Stimulated activated CD8-positive, alpha-beta memory T cell treated with anti-CD3 and anti-CD28 coated beads, Interleukin-4, amount 100 ng/mL, for 1 hour (primary cell): ENCODE measurements at places on chromosomes 7 and 10.

DNA sequence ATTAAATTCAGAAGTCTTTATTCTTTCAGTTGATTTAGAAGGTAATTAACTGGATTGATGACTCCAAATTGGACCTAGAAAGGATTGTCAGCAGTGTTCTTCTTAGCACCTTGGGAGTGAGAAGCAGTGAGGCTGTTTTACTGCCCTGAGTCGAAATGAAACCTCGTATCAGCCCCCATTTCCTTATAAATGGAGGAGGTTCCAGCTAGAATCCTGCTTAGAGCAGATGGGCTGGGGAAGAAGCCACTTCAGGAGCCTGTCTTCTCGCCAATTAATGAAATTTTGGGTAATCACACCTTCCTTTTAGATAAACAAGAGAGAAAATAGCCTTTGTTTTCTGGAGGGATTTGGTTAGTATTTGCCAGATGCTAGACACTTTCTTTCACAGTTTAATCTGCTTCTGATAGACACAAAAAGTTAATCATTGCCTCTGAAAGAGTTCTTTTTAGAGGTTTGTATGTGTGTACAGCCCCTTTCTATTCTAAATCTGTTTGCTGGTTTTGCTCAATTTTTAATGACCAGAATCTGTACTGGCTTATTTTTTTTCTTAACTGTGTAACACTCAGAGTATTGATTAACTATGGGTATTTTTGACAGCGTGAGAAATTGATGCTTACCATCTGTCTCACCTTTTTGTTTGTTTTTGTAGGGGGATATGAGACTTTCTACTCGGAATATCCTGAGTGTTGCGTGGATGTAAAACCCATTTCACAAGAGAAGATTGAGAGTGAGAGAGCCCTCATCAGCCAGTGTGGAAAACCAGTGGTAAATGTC, 4.6 kb downstream of the DUSP5 start:
- no peak for DNase-seq

DNA sequence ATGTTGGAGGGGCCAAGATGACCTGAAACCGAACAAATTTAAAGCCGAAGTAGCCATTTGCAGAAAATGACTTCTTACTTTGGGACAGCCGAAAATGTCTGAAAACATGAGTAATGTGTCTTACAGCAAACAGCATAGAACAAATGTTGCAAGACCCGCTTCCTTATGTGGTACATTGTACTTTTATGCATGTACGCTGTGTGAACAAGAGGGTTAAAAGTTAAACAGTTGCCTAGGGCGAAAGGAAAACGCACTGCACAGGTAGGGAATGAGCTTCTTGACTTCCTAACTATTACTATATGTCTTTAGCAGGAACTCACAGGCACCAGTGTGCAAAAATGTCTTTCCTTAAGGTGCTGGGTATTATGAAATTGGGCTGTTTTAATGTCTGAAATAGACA, 303.5 kb upstream of the MGMT start:
- DNase-seq = no peak

GRCh38 chr10:689452-690371, at the start of gene DIP2C:
TSS of gene DIP2C (minus strand) at chr10:689668. CDS start at chr10:689578, 90 bp downstream.
- no peak for DNase-seq

- DNase-seq = no peak
These were observed 60.3 kb downstream of the TBXAS1 start for GRCh38 chr7:139889186-139889871.

DNA sequence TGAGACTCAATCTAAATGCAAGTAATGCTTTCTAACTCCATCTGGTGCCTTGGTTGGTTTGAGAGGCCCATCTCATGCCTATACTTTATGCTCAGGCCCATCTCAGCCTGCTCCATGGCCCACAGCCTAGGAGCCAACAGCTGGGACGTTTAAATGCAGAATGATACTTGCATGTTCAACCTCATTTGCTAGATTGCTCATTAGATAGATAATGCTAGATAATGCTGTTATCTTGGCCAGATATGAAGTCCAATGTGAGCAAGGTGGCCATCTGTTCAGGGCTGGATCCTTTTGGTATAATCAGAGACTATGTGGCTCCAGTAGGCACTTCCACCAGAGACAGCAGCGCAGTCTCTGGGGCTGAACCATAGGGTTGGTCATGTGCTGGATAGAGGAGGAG, 321.6 kb upstream of the PHYHIPL start:
- no peak for DNase-seq

DNA sequence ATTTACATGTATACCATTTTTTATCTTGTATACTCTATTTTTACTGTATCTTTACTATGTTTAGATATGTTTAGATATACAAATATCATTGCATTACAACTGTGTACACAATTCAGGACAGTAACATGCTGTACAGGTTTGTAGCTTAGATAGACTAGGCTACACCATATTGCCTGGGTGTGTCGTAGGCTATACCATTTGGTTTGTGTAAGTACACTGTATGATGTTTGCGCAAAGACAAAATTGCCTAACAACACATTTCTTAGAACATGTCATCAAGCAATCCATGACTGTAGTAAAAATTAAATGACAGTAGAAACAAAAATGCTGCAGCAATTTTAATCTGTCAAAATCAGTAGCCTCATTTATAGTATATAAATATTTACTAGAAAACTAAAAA, 812.2 kb downstream of the GRM8 start:
- no peak for DNase-seq

DNA sequence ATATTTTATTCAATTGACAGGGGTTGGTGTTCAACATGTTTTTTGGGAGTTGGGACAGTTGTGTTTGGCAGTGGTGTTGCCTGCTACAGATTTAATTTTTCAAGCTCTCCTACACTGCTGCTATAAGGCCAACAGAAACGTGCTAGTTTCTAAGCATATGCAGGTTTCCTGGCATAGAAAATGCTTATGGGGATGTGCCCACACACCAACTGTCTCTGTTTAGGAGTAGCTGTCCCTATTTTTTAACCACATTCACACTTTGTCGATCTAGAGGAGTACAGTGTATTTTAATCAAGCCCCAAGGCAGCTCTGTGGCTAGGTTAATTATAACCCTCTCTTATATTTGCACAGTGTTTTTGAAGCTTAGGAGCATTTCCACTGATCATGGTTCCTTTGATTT, 28.6 kb downstream of the TMEM178B start:
- no peak for DNase-seq

- DNase-seq = no peak
These were observed 16.1 kb downstream of the DYDC2 start for GRCh38 chr10:80372675-80373074.

- DNase-seq = no peak
These were observed 203.9 kb upstream of the PCLO start for GRCh38 chr7:83366629-83367028.

- no peak for DNase-seq
These were observed 19.4 kb upstream of the ATAD1 start for GRCh38 chr10:87837445-87837844.

GRCh38 chr7:148245381-148245780, 345.2 kb upstream of the C7orf33 start:
- no peak for DNase-seq
